Activated CD4-positive, alpha-beta T cell treated with anti-CD3 and anti-CD28 coated beads, Interleukin-2, amount 50 U/mL, for 24 hours (primary cell): ENCODE measurements at places on chromosomes 7 and 10.

DNA sequence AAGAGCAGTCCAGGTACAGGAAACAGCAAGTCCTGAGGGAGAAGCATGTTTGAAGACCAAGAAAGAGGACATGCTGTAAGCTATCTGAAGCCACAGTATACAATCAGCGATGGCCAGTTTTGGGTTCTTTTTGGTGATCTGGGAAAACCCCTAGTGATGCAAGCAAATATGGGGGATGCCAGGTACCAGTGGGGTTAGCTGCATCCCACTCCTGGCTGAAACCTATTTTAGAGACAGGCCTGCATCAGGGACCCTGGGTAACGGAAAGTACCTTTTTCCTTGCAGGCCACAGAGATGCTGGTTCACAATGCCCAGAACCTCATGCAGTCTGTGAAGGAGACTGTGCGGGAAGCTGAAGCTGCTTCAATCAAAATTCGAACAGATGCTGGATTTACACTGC lies 32.9 kb downstream of the AP3M1 start:
- no peak for DNase-seq

DNA sequence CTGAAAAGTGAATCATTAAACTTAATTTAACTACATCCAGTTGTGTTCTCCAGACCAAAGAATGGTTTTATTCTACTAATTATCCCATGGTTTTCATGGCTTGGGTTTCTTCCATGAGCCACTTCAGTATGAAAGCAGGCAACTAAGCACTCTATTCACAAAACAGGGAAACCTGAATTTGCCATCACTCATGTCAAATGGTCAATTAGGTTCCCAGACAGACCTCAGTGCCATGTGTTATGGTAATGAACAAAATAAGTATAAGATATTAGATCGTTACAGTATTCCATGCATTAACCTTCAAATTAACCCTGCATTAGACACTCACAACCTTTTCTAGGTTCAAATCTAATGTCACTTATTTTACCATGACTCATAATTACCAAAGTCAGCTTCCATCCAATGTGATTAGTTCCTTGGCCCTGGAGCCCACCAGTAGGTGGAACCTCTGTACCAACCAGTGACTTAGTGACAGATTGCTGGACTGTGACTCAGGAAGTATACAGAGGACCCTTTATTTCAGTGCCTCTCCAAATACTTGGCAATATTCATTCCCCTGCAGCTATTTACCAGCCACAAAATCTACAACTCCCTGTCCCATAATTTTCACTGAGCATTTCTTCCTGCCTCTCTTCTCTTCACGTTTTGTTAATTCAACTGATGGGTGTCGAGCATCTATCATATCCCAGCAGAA lies 1270.2 kb upstream of the SORCS1 start:
- no peak for DNase-seq

DNA sequence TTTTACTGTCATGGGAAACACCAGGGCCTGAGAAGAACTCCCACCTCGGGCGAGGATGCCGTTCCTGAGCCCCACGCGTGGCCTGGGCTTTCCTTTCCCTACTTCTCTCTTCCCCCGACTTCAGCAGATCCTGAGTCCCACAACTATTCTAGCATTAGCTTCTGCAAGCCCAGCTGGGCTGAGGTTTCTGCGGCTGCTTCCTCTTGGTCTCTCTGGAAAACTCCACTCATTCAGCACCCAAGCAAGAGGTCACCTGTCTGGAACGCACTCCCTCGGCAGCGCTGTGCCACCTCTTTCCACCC lies 761 bp upstream of the DOCK1 start:
- DNase-seq, result no peak

DNA sequence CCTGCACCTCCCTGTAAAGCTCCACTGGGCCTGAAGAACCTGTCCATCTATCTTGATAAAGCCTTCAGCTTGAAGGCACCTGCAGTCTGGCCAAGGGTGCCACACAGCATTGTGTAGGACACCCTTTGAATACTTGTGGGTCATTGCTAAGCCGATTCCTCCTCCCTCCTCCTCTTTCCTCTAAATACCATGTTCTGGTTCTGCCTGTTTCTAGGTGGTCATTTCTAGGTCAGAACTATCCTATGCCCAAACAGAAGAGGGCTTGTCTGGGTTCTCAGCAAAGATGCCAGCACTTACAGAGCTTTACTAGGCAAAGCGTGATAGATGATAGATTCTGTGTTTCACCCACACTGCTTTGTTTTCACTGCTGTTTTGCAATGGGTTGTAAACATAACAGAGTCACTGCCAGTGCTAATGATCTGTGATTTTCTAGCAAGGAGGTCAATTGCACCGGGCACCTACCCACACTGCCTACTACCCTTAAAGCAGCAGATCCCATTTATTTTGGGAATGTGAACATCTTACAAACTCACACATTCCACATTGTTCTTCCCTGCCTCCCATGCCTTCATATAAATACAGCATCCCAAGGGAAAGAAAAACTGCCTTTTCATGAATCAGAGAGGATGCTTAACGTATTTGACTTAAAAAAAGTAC lies 279.1 kb upstream of the PITRM1 start:
- no peak for DNase-seq

- DNase-seq, result no peak
Measured at GRCh38 chr7:142348100-142348499, 90.2 kb upstream of the PRSS58 start.

DNA sequence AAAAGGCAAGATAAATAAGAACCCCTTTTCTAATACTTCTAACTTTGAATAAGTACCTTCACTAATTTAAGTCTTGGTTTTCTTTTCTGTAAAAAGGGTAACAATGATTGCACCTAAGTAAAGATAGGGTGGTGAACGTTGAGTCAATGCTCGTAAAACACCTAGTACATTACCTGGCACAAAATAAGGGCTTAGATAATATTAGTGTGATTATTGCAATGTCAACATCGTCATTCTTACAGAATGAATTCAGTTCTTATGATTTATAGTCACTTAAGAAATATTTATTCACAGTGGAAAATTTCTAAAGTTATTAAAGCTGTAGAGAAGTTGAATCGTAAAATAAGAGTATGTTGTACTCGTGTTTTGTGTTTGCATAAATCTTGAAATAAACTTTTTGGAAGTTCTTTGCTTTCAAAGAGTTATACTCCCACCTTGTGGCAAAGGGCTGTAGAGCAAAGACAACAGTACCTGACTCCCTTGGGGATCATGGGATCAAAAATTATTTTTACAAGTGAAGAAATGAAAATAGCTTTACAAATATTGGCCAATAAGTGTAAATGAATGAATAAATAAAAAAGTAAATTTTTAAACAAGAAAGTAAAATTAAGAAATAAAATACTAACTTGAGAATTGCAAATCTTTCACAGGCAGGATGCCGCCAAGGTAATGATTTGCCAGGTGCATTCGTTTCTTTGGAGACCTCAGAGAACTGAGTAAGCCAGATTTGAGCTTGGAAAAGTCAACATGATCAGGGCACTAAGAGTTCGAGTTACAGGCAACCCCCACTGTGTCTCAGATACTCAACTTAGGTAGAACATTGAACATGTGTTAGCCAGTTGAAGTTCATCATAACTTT lies 285.8 kb upstream of the CACNA2D1 start:
- DNase-seq, result no peak

- DNase-seq, result no peak
Measured at GRCh38 chr7:5598261-5598761, 174.7 kb upstream of the TNRC18 start.

GRCh38 chr10:59234816-59235429 lies 58.5 kb downstream of the PHYHIPL start:
- DNase-seq, result no peak

GRCh38 chr10:84333864-84334451 lies 5.6 kb downstream of the CCSER2 start:
- peak; percentile 24 for DNase-seq
